NCI-H1092 (cell line): ENCODE measurements at places on chromosomes 5 and 9.
A peak's percentile ranks its signal among the peaks of the same experiment; 100 is the strongest.

DNA sequence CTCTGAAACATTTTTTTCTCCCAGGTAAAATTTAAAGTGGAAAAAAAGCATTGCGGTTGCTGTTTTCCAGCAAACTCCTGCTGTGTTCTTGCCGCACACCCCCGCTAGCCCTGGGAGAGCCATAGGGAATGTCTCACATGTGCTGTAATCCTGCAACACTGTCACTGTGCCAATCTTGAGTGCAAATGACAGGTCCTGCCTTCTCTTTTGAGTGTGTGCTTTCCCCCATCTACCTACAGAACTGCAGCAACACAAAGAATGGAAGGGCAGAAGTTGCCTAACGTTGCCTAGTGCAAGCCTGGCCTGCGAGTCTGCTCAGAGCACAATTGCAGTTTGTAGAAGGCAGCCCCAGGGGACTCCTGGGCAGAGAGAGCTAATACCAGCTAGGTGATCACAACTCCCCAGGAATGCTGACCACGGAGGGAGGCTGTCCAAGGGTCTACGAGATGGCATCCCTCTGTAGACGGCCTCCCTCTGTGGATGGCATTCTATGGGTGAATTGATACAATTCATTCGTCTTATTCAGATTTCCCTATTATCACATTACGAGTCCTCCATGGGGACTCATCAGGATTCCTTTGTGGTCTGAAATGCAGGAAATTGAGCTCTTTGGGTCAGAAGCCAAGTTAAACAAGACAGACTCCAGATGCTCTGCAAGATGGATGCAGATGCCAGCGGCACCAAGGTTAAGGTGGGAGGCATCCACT lies 172.6 kb upstream of the S1PR3 start:
- no peak for DNase-seq

DNA sequence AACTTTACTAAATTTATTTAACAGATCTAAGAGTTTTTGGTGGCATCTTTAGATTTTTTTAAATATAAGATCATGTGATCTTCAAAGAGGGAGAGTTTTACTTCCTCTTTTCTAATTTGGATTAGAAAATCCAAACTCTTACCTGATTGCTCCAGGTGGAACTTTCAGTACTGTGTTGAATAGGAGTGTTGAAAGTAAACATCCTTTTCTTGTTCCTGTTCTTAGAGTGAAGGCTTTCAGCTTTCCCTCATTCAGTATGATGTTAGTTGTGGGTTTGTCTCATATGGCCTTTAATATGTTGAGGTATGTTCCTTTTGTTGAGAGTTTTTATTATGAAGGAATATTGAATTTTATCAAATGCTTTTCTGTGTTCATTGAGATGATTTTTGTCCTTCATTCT lies 650.0 kb upstream of the SGCD start:
- no peak for DNase-seq

- no peak for DNase-seq
Measured at GRCh38 chr5:1330847-1331831, 13.8 kb downstream of the CLPTM1L start.

DNA sequence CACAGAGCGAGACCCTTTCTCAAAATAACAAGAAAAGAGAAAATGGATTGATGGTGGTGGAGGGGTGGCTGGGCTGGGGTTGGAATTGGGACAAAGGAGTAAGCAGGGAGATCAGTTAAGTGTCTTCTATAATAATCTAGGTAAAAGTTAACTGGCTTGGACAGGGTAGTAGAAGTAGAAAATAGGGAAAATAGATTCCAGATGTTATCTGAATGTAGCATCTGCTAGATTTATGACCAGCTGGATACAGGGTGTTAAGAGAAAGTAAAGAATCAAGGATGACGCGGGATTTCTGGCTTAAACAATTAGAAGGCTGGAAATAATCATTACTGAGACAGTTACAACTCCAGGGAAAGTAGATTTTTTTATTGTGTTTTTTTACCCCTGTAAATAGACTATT lies 13.0 kb downstream of the PPP6C start:
- no peak for DNase-seq

DNA sequence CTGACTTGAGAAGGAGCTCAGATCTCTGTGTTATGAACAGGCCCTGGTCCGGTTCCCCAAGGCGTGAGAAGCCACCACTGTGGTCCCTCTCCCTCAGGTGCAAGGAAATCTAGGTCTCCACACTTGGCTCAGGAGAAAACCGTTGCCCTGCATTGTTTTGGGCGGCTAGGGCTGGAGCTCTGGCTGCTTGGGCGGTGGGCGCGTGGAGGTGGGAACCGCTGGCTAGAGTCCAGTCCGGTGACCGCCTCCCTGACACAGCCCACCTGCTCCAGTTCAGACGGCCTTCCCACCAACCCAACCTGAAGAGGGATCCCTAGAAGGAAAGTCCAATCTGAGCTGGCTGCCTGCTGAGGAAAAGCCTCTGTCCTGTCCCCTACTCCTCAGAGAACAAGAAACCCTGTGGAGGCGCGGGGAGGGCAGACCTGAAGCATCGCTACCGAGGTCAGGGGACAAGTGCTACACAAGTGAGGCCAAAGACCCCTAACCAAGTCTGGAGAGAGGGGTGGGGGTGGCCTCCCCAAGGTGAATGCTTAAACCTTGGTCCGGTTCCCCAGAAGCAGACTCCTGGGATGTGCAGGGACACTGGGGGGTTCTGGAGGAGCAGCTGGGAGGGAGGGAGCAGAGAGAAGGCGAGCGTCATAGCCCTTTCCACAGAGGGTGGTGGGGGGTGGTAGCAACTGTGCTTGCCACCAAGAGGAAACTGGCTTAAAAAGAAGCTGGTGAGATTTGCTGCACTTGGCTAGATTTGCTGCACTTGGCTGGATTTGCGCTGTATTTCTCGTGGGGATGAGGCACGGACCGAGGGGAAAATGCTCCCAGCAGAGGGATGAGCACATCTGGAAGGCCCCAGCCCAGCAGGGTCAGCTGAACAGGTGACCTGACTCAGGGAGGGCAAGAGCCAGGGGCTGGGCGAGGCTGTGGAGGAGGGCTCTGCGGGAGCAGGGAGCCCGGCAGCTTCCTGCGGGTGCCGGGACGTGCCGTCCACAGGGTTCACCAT lies 65.2 kb downstream of the RAPGEF1 start:
- DNase-seq: no peak

- peak; percentile 88 for DNase-seq
Measured at GRCh38 chr5:24547132-24547531, 97.6 kb downstream of the CDH10 start.

GRCh38 chr5:180153991-180154390 lies 55.0 kb downstream of the RASGEF1C start:
- DNase-seq: no peak

DNA sequence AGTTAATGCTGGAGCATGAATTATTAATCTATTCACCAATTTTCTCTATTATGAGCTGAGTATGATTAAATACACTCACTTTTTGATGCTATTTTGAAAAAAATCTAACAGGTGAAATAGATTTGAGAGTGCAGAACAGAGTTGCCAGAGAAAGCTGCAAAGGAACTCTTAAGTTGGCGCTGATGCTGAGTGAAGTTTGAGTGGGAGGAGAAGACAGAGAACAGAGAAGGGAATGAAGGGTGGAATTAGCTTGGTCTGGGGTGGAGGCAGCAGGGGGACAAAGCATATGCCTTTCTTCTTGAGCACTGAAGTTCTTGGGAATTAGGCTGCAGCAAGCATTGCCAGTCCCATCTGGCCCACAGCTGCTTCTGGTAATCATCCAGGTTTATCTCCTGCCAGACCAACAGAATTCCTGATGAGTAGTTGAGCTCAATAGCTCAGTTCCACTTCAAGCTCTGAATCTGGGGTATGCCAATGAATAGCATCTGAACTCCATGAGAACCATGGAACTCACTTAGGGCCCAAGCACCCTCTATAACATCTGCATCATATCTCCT lies 290.1 kb downstream of the HINT1 start:
- DNase-seq: no peak

GRCh38 chr5:101991486-101991885 lies 304.6 kb downstream of the SLCO4C1 start:
- DNase-seq: no peak

GRCh38 chr5:180283026-180283615 lies 8.8 kb downstream of the MAPK9 start:
- DNase-seq: no peak

DNA sequence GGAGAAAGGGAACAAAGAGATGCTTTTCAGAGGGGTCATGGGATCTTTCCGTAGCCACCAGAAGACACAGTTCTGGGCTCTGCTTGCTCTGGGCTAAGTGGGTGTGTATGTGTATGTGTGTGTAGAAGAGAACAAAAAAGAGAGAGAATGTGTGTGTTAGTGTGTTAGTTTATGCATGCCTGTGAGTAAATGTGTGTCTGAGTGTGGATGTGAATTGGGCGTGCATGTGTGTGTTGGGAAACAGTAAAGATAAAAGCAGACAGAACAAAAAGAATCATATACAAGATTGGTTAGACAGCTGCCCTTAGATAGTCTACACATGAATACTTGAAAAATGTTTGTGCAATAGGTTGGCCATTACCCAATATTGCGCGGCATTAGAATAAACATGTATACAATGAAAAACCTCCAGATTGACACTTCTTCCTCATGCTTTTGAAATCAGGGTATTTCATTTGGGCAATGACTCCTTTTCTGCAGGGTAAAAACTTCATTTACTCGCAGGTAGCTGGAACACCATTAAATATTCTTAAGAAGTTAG lies 36.5 kb upstream of the HSPA9 start:
- DNase-seq: no peak

GRCh38 chr5:146878476-146879172 lies at the start of gene PPP2R2B:
Gene PPP2R2B (minus strand): TSS chr5:146878757.
- DNase-seq: peak; percentile 9

GRCh38 chr5:50887889-50888633 lies 221.6 kb downstream of the PARP8 start:
- no peak for DNase-seq

DNA sequence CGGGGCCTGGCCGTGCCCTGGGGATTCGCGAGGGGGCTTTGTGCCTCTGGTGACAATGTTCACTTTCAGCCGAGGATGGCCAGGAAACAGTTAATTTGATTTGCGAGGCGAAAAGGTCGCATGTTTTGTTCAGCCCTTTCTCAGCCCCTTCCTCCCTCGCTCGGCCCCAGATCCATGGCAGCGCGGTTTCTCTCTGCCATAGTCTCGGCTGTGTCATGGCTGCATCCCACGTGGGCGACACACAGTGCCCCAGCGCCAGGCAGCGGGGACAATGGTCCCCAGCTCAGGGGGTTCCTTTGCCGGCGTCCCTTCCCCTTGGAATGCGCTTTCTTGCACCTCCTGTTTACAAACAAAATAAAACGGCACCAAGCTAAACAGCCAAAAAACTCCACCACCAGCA lies 370.3 kb upstream of the IRX2 start:
- DNase-seq: no peak

DNA sequence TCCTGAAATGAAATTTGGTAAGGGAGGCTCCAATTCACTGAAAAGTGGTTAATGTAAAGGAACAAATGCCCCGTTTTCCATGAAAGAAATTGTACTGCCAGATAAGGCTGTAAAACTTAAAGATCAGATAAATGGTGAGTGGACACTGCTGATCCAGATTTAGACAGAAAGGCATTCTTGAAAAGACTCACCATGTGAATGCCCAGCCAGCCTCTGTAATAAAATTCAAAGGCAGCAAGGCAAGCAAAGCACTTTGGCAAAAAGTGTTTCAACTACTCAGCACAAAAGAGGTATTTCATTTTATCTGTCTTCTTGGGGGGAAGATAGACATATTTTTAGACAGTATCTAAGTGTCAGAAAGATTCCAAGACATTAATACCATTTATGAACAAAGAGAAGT lies 133.6 kb downstream of the MLLT3 start:
- DNase-seq: no peak

GRCh38 chr9:71746758-71747125 lies 21.6 kb downstream of the CEMIP2 start:
- DNase-seq: no peak

DNA sequence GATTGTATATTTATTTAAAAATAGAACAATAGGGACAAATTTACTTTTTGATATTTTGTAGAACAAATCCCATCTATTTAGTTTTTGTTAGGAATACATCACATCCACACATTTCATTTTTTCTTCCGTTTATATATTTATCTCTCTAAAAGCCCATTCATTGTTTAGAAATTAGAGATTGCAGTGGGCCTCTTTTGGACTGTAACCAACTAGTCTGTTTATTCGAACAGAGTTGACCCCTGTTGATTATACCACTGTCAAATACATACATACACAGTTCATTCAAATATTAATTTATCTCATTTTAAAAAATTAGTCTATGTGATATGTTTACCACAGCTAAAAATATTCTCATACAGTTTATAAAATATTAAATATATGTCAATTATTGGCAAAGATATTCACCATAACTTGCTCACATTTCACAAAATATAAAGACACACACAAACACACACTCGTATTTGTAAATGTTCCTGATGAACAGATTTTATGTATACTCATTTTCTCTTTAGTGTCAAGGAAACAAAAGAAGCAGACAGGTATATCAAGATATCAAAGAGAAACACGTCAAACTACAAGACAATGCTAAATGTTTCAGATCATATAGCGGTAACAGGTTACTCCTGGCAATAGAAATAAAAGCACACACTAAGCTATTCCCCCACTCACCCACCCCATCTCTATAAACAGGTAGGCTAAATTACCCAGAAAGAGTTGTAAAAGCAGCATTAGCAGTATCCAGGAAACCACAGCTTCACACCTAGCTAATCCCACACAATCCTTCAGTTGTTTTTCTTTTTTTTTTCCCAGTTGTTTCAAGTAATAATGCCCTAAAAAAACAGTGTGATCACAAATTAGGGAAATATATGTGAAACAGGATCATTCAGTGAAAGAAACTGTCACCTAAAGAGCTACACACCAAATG lies 283.9 kb downstream of the ADAMTS6 start:
- no peak for DNase-seq

DNA sequence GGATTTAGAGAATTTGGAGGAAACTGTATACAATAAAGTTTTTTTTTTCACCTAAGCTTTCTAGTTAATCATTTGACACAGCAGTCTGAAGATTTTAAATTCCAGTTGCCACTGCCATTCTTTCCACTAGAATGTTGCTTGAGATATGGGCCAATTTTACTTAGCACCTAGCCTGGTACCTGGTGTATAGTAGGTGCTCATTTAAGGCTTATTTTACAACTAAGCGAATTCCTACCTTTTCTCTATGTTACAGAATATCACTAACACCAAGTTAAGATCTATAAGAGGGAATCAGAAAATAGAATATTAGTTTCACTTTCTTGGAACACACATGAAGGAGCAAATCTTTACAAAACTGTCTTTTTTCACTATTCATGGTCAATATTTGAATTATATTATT lies 3.2 kb upstream of the DDX4 start:
- no peak for DNase-seq

GRCh38 chr5:79811081-79811480 lies 121.4 kb downstream of the CMYA5 start:
- no peak for DNase-seq

- DNase-seq: no peak
Measured at GRCh38 chr5:163310997-163311396, 126.4 kb upstream of the CCNG1 start.
